ENCODE measurements at places on chromosomes 12 and 14.

DNA sequence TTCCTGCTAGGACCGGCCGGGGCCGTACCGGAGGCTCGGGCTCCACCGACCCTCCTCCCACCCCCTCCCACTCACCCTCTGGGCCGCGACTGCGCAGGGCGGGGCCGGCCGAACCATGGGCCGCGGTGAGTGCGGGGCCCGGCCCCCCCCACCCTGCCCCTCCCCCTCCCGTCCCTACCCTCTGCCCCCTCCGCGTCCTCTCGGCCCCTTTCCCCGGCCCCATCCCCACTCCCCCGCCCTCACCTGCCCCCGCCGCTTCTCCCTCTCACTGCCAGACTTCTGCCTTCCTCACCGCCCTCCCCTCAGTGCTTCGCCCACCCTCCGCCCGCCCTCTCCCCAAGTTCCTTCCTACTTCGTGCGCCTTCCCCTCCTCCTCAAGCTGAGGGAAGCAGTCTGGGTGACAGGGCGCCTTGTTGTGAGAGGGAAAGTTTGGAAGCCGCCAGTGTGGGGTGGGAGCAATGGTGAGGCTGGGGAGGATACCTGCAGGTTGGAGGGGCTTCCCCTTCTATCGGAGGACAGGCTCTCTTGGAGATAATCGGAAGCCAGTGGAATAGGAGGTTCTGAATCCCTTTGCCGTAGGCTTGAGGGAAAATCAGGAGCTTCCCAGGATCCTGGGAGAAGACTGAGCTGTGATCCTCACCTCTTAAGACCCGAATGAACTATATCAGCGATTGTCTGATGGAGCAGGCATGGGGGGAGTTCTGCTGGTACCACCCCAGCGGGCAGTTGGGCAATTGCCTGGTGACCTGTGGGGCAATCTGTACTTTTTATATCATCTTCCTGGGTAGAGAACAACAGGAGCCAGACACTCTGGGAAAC lies 472 bp downstream of the MBD6 start:
- DNase-seq, result no peak

DNA sequence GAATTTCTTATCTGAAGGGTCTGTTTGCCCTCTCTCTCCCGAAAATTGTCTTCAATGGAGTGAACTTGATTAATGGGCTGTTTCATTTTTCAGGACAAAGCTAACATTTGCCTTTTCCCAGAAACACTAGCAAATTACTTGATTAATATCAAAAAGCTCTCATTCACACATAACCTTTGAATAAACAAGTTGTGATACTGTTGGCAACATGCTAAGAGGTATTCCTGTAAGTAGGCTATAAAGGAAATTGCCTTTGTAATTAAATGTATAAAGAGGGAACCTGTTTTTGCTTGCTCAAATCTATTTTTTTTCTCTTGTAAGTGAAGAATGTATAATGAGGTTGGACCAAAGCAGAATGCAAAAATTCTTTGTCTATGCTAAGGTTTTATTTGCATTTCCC lies 457.2 kb downstream of the TMTC2 start:
- DNase-seq, result no peak

GRCh38 chr14:76237349-76237990 lies 85.7 kb downstream of the GPATCH2L start:
- DNase-seq, result no peak

- no peak for DNase-seq
Measured at GRCh38 chr12:29405561-29405960, 24.6 kb upstream of the ERGIC2 start.

DNA sequence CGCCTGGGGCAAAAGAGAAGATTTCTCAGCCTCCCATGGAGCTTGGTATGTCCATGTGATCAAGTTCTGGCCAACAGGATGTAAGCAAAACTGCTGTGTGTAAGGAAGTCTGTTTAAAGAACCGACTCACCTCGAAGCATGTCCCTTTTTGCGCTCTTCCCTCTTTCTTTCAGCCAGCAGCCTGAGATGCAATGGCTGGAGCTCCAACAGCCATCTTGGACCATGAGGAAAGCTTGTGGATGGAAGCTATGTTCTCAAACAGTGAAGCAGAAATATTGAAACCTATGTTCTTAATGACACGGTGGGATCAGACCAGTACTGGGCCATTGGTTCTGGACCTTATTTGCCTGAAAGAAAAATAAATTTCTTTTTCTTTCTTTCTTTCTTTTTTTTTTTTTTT lies 82.3 kb upstream of the SLC24A4 start:
- DNase-seq, result no peak

DNA sequence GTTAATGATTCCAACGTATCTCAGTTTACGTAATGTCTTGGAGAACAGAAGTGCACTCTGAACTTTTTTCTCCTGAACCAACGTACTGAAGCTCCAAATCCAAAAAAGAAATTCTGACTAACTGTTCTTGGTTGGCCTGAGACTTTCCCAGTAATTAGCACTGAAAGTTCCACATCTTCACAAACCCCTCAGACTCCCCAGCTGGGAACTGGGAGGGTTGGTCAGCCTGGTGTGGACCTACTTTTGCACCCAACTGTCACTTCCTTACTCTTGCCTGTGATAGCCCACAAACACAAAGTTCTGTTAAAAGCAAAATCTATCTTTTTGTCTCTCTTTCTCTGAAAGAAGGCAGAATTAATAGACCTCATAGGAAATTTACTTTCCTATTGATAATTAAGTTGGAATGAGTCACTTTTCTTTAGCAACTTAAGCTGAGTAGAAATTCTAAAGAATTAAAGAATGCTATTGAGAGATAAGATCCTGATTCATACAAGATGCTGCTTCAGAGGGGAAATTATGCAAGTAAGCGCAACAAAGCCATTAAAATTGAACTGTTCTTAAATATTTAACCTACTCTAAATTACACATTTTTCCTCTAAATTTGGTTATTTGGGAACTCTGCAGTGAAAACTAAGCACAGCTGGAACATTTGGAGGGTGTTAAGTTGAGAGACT lies 155.0 kb downstream of the EPS8 start:
- DNase-seq, result no peak

DNA sequence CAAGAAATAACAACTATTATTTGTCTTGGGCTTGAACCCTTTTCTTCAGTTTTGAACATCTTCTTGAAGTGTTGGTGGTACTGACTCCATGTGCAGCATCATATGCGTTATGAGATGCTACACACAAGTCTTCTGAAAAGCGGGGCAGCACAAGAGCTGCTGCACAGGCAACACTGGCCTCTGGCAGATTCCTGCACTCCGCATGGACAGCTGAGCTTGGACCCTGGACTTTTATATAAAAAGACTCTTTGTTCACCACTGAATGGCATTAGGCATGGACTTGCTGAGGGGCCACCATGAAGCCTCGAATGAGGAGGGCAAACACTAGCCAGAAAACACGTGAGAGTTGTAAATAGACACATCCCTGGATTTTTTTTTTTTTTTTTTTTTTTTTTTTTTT lies 210.8 kb upstream of the NPAS3 start:
- DNase-seq, result no peak

GRCh38 chr14:89221109-89221810 lies 195.8 kb downstream of the FOXN3 start:
- no peak for DNase-seq

DNA sequence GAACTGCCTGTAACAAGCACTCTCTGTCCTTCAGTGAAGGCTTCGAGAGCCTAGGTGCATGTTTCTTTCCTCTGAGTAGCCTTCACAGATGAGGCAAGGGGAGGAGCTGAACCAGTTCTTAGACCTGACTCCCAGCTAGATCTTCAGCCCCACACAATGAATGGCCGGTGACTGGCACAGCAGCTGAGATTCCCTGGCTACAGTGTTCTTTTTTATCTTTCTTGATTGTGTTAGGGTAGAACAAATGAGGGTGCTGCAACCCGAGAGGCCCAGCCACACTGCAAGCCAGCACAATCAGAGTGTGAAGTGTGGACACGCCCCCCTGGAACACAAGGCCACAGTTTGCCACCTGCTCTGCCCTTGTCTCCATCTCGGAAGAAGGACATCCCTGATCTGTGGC lies 19.1 kb upstream of the COL2A1 start:
- DNase-seq, result no peak

All from GM06990 (cell line).